ENCODE measurements at places on chromosomes 12 and 14.

DNA sequence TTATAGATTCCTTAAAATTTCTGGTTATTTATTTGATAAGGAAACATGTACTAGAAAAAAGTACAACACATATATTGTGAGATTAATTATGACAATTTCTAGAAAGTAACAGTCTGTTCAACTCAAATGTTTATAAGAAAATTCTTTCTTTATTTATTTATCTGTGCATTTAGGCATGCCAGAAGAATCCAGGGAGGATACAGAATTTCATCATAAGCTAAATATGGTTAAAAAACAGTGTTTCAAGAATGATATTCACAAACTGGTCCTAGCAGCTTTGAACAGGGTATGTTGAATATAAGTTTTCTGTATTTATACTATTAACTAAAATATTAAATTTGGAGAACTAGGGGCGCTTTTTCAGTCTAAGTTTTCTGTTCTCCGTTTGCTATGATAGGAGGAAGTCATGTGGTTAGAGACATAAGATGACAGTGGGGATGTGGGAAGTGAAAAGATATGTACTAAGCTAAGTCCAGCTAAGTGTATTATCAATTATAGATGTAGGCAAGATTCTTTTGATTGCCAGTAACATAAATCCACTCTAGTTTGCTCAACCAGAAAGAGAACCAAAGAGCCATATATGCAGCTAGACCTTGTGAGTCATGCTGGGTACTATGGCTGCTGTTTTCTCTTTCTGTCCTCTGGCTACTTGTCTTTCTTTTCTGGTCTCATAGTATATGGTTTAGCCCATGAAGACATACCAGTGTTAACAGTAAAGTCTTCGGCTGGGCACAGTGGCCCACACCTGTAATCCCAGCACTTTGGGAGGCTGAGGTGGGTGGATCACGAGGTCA lies 39.0 kb downstream of the LRRK2 start:
- DNase-seq, result no peak

GRCh38 chr12:92503029-92503931 lies 199.5 kb upstream of the PLEKHG7 start:
- DNase-seq, result no peak

DNA sequence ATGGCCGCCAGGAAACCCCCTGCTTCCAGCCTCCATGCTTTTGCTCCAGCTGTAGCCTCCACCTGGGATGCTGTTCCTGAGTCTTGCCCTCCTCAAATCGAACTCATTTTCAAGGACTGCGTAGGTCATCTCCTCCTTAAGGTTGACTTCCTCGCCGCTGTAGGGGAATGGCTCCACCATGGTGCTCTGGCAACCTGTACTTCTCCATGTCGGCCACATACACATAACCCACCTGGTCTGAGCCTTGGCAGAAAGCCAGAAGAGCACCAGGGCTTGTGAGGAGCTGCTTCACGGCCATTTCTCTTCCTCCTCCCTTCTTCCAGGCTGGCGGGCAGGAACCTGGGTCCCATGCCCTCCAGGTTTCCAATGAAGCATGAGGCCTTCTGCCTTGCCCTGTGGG lies 36.7 kb upstream of the BEGAIN start:
- no peak for DNase-seq

GRCh38 chr12:14505626-14506596 lies 61.8 kb downstream of the PLBD1 start:
- DNase-seq, result no peak

DNA sequence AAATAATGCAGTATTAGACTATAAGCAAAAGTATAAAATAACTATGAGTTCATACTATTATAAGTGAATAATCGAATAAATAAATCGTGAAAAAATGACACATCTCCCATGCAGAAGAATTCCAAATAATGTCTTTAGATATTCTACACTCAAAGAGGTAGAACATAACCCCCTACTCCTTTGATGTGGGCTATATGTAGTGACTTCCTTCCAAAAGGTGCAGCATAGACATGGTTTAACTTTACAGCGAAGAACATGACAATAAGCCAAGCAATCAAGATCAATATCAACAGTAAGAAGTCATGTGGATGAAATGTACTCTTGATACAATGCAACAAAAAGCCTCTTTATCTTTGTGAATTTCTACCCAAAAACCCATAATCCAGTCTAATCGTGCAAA lies 46.0 kb upstream of the HIF1A start:
- no peak for DNase-seq

Data from SK-N-SH (cell line).